ENCODE measurements at places on chromosomes 5 and 9.

DNA sequence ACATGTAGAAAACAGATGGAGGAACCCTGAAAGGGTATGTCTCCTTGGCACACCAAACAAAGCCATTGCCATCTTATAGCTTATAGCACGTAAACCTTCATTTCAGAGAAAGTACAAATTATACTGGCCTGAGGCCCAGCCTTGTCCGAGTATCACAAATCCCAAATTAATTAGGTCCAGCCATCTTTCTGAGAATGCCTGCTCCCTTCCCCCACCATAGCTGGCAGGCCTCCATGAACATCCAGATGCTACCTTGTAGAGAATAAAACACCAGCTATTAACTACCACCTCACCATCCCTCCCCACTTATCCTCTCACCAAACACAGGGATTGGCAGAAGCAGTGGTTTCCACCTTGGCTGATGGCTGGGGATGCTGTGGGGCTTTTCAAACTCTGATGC, 224.0 kb downstream of the SPOCK1 start:
- no peak for DNase-seq

DNA sequence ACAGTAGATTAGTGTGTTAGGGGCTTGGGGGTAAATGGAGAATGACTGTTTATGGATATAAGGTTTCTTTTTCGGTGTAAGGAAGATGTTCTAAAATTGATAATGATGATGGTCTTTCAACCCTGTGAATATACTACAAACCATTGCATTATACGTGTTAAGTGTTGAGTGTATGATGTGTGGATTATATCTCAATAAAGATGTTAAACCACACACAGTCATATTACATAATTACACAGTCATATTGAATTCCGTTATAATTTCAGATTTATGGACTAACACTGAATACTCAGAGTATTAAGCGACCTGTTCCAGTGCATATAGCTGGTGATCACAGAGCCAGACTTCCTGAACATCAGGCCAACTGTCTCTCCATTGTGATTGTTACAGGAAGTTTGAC, 68.1 kb downstream of the F2RL2 start:
- no peak for DNase-seq

DNA sequence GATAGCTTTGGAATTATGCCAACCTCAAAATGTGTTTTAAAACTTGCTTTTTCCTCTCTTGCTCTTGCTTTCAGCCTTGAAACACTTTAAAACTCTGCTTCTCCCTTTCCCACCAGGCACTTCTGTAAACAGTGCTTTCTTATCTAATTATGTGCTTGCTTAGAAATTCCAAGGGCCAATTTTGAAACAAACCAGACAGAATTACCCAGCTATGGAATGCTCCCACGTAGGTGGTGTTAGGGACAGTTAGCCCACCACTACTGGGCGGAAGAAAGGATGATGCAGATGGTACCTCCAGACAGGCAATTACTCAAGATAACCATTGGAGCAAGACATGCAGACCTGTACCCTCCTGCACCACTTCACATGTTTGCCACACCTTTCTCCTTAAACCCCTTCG, 523.0 kb upstream of the PTPRD start:
- no peak for DNase-seq

DNA sequence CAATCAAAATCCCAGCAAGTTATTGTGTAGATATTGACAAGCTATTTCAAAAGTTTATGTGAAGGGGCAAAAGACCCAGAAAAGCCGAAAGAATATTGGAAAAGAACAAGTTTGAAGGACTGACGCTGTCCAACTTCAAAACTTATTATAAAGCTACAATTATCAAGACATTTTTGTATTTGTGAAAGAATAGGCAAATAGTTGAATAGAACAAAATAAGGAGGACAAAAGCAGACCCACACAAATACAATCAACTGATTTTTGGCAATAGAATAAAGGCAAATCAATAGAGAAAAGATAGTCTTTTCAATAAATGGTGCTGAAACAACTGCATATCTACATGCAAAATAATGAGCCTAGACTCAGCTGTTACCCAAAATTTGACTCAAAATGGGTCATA, 807.7 kb upstream of the CDH6 start:
- DNase-seq: no peak

DNA sequence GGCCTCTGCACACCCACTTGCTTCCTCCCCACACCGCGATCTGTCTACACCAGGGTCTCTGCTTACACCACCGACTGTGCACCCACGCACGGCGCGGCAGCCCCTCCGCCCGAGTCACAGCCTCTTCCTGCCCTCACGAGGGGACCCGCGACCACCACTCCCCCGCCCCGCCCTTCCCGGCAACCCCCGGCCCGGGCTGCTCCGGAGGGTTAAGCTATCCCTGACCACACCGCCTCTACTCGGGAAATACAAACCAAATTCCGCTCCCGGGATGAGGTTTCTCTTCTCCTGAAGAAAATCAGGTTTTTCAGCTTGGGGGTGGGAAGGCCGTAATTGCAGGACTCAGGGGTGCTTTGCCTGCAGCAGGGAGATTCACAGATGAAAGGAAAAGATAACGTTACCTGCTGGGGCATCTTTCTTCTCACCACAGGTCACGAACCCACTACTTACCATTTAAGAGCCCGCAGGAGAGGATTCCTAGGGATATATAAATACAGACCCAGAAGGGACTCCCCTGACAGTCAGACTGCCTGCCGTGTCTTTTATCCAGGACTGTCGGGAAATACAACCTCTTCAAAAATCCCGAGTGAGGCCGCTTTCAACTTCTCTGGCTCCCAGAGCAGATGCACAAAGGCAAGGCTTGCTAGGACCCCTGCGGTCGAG, 63.5 kb downstream of the ROR2 start:
- DNase-seq: no peak

DNA sequence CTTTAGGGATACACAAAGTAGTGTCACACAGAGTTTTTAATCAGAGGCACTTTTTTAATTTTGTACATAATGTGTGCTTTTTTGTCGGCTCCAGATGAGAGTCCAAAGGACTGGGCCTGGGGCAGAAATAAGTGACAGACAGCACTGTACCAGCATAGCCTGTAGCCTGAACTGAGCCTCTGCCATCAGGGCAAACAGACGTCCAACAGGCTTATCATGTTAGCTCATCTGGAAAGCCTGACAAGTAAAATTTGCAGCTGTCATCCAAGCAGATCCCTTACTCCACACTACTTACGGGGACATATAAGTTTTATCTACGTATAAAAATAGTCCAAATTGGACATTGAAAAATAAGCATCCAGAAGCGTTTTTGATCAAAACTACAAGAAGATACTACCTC, 233.1 kb upstream of the GAS1 start:
- no peak for DNase-seq

DNA sequence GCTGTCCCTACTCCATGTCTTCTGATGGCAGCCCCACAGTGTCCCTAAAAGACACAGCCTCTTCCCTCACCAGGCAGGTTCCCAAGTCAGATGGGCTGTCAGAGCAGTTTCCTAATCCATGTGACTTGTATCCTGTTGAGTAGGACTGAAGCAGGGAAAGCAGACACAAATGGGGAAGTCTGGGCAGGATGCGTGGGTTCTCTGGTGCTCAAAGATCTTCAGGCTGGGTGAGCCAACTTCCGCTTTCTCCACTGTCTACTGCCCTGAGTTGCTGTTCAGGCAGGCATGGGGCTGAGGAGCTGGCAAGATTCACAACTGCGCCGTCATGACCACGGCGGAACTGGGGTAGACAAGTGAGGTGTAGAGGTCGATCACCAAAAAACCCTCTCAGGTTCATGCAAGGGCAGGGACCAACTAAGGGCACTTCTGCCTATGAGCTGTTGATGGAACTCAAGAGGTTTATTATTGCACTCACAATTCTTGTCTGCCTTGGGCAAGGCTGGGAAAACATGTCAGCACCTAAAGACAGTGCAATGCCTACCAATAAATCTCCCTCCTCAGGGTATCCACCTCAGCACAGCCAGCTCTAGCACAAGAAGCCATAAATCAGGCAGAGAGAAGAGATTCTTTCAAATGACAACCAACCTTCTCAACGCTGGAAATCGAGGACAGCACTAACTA, 83.4 kb downstream of the RAPGEF1 start:
- no peak for DNase-seq

DNA sequence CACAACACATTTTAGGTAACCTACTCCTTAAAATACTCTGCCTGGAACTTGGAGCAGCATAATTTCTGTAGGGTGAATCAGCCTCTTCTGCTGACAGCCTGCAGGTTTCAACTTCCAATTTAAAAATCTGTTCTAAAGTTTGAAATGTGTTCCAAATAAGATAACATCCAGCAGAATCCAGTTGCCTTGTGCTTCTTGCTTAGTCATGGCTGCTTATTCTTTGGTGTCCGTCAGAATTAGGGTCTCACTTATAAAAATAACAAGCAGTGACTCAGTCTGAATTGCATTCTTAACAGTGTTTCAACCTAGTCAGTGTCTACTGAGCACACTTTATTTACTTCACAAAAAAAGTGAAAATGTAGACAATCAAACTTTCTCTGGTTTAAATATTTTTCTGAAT, 3.7 kb downstream of the CDH6 start:
- peak; percentile 5 for DNase-seq

DNA sequence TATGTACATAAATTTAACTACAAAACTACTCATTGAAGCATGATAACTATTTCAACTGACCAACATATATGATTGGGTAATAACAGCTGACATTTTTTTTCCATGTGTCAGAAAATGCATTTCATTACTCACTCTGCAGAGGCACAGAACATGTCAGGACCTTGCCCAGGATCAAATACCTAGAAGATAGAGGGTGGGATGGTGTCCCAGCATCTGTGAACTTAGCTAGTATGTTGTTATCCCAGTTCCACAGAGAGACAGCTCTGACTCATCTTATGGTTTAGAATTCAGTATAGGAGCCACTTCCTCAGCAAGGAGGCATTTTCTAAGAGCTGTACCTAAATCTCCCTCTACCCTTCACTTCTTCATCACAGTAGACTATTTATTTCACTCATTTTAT, 1198.6 kb upstream of the ACO1 start:
- DNase-seq: peak; percentile 1

GRCh38 chr5:132737982-132738681, 786 bp upstream of the KIF3A start:
- no peak for DNase-seq

- peak; percentile 73 for DNase-seq
These were observed 10.6 kb upstream of the MAP1B start for GRCh38 chr5:72096602-72097188.

GRCh38 chr5:32740651-32741050, 29.5 kb downstream of the NPR3 start:
- DNase-seq: no peak

- DNase-seq: no peak
These were observed at the start of gene ISL1 for GRCh38 chr5:51383131-51384121. TSS of gene ISL1 (plus strand) at chr5:51383448. CDS start at chr5:51383672, 224 bp downstream.

DNA sequence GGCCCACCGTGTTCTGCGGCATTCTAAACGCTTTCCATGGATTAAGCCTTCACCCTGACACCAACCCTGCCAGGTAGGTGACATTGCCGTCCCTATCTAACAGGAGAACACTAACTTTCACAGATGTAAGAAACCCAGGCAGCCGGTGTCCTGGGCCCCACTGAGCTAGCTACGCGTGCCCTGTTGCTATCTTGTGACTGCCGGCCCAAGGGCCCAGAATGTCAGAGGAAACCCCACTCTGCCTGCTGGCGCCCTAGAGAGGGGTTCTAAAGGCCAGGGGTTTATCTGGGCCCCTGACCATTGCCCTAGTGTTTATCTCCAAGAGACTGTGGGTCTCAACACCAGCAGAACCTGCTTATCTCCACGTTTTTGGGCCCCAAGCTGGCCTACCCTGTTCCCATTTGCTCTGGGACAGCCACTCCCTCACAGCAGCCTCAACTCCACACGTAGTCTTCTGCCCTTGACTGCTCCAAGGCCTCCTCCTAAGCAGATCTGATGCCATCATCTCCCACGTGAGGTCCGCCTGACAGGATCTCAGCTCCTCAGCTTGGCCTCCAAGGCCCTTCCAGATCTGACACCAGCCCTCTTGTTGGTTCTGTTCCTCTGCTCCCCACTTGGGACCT, 18.1 kb upstream of the ZBTB34 start:
- DNase-seq: no peak

GRCh38 chr5:73280821-73281746, 108.1 kb downstream of the TMEM174 start:
- DNase-seq: peak; percentile 87

DNA sequence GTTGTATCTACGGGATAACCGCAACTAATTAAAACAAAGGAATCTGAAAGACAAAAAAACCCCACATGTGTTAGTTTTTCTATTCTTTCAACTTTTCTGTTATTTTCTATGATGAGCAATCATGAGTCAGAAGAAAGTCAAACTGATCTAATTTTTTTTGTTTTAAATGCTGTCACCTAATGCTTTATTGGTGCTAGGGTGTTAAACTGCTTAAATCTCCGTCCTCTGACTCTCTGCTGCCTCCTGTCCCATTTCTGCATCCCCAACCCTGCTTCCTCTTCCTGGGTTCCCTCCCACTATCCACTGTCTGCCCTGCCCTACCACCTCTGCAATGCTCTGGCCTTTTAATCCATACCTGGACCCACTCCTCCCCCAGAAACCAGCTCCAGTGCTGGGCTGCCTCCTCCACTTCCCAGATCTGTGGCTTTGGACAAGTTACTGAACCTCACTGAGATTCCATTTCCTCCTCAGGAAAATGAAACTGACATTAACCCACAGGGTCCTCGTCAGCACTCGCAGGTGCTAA, 15.7 kb downstream of the PTPN3 start:
- peak; percentile 62 for DNase-seq

GRCh38 chr9:89883401-89884341, 278.9 kb downstream of the GADD45G start:
- DNase-seq: no peak

DNA sequence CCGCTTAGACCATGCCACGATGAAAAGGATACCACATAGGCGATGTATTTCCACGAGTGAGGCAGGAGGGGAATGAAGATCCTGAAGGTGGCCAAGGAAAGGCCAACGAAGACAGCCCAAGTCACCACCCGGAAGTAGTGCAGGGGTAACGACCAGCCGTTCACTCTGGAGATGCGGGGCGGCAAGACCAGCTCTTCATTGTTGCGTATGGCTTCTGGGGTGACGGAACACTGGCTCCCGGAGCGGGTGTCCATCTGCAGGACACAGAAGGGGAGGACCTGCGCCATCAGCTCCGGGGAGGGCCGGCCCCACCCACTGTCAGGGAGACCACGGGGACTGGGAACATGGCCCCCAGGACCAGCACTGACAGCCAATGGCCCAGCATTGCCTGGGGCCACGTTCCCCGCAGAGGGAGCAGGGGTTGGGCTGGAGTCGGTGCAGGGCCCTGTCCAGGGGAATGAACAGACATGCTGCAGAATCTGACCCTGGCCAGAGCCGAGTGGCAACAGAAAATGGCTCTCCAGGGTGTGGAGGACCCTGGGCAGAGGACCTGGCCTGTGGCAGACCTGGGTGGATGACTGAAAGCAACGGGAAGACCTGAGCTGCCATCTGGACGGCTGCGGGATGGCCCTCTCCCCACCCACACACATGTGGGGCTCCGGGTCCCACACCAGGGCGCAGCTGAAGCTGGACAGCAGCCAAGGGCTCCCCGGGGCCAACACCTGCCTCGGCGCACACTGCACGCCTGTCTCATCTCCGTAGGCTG, 17.7 kb downstream of the ZDHHC11B start:
- no peak for DNase-seq

DNA sequence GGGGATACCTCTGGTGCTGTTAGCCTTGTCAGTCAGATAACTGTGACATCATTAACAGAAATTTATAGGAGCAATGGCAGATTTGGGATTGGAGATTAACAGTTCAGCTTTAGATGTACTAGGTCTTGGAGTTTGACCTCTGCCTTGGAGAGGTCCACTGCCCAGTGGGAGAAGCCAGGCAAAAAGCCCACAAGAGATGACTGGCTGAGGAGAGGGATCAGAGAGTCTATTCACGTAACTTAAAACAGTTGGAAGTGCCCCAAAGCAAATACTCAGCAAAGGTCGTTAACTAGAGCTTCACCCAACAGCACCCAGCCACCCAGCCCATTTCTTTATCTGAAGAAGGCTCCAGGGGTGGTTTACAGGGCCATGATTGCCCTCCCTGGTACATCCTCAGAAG, 232.7 kb upstream of the PPP1R2B start:
- DNase-seq: no peak

All from A172 (cell line).